ENCODE measurements at places on chromosomes 4 and X.

DNA sequence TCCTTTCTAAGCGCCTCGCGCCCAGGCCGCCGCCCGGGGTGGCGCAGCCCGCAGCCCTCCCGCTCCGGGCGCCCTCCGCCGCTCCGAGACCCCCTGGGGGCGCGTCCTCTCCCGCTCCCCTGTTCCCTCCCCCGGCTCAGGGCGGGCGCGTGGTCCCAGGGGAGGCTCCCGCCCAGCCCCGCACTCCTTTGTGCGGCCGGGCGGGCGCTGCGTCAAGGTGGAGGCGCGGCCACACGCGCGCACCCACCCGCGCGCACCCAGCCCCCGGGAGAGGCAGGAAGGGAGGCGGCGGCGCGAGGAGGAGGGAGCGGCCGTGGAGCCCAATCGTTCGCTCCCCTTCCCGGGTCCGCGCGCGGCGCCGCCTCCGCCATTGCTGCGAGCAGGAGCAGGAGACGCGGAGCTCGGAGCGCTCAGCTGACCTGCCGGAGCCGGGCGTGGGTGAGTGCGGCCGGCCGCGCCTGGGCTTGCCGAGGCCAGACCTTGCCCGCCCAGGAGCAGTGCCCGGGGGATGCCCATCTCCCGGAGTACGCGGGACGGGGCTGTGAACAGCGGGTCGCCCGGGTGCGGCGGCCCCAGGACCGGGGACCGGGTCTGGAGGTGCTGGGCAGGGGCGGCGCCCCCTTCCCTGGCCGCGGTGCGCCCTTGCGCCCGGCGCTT, at the start of gene NSG1:
TSS of gene NSG1 (plus strand) at position 367 of the 657 bp plus-strand sequence. CDS start 528 bp downstream, outside the sequence.
- DNase-seq = no peak

- no peak for DNase-seq
Measured at GRCh38 chrX:72105436-72105835, 26.3 kb downstream of the RTL5 start.

GRCh38 chr4:39706334-39706733, 8.4 kb downstream of the UBE2K start:
- no peak for DNase-seq

DNA sequence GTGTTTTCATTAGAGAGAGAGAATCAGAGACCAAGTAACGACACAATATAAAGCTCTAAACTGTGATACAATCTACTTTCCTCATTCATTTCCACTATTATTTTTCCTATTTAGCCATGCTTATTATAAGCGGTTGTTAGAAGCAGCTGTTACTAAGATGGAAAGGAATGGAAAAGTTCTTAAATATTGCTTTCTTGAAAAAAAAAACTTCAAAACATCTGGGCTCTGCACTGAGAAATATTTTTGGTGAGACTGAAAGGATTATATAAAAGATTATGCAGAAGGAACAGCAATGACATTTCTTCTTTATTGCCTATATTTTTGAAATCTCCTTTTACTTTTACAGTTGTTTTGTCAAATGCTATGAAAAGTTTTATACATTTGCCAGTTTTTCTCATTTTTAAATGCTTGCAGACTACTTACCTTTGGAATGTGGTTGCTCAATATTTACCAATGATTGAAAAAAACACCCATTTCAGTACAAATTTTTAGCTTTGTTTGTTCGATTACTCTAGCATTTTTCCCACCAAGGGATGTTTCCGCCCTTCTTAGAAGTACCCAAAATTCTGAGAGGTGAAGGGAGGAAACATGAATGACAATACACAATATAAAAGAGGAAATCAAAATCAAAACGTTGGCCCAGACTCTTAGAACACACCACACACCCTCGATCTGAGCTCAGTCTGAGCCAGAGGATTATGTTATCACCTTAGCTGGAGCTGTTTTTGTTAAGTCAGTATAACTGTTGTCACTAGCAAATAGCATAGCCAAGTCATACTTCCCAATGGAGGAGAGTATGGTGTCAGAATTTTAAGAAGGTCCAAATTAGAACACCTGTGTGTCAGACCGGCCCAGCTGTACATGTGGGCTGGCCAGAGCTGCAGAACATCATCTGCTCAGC, 18.4 kb downstream of the DKK2 start:
- no peak for DNase-seq

DNA sequence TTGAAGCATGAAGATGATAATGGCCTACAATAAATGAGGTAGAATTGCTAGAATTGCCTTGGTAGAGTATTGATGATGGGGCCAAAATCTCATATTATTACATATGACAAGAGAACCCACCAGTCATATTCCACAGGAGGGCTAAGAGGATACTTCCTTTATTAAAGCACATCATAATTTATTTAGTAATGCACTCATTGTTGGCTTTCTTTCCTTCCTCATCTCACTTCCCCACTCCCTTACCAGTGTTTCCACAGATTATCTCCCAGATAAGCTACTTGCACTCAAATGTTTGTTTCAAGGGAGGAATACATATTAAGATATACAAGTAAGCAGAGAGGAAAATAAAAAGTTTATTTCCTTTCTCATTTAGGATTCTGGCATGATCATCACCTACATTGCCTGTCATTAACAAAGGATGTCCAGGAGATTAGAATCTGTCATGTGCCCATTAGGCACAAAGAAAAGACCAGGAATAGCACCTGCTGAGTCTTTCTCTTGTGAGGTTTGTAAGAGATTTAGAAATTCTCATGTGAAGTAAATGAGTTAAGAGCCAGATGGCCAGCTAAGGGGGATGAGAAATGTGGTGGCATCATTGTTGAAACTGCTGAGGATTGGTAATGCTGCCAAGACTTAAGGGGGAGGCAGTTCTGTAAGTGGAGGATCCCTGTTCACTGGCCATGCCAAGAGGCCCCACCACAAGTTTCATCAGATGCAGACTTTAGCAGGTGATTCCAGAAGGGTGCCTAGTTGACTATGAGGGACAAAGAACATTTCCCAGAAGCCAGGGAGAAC, 52.4 kb upstream of the PRDM8 start:
- no peak for DNase-seq

- DNase-seq = no peak
Measured at GRCh38 chrX:154727871-154728270, 23.0 kb downstream of the GAB3 start.

- DNase-seq = no peak
Measured at GRCh38 chr4:76562161-76562560, 127.1 kb downstream of the SHROOM3 start.

DNA sequence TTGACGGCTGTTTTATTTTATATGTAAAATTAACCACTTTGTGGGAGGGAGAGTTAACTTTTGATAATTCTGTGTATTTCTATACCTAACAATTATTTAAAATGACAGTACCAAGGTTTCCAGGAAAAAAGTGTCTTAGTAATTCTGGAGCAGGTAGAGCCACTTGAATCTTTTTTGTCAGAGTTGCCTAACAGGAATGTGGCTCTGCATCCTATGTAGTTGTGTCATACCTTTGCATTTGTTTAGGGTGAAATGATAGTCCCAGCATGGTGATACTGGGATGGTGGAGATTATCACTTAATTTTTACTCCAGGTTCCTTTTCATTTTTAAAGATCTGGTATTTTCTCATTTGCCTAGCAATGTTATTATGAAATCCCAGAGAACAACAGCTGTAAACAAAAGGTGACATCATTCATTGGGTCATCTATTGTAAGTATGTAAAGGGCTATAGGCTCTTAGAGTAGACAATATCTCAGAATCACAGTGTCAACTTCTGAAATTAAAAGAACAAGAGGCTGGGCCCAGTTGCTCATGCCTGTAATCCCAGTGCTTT, 9.6 kb downstream of the SGMS2 start:
- DNase-seq = no peak

GRCh38 chrX:8091510-8091909, 79.6 kb downstream of the VCX2 start:
- DNase-seq = no peak

- DNase-seq = no peak
Measured at GRCh38 chr4:143763587-143763986, 63.1 kb upstream of the FREM3 start.

- no peak for DNase-seq
Measured at GRCh38 chrX:11757397-11757718, 679 bp upstream of the MSL3 start.

GRCh38 chrX:65933085-65933589, 106.7 kb downstream of the VSIG4 start:
- no peak for DNase-seq

- DNase-seq = no peak
Measured at GRCh38 chr4:3831529-3832150, 65.5 kb downstream of the ADRA2C start.

- no peak for DNase-seq
Measured at GRCh38 chr4:26856906-26857277, 3.7 kb upstream of the STIM2 start.

DNA sequence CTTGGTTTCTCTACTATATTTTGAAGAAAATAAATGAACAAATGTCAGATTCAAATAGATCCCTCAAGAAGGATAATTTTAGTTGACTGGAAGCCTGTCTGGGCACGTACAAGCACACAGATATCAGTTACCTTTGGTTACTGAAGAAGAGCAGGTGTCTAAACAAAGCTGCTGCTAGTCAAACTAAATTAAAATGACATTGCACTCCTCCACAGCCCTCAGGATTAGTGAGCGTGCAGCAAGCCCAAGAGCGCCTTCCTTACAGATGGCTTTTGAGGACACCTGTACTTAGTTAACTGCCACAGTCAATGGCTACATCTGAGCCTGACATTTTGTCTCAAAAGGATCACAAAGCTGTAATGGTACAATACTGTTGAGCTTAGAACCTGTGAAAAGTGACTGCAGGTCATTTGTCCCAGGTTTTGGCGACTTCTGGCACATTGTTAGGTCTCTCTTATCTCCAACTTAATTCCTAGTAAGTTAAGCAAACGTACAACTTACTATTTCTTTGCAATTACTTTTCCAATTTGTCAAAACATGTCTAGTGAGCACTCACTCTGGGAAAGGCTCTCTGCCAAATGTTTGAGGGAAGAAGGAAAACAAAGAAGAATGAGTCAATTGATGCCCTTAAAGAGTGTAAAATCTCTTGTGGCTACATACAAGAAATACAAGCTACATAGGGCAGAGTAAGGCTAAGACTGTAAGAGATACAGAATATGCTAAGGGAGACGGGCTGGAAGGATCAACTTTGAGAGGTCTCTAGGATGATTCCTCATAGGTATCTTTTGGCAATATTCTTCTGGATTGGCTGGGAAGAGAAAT, 25.6 kb upstream of the DAPP1 start:
- no peak for DNase-seq

- no peak for DNase-seq
Measured at GRCh38 chr4:68369142-68369805, 19.4 kb upstream of the YTHDC1 start.

GRCh38 chrX:15758140-15758539, 20.1 kb downstream of the CA5B start:
- DNase-seq = no peak

GRCh38 chrX:38804432-38804681, 3.1 kb downstream of the MID1IP1 start:
- DNase-seq = no peak

DNA sequence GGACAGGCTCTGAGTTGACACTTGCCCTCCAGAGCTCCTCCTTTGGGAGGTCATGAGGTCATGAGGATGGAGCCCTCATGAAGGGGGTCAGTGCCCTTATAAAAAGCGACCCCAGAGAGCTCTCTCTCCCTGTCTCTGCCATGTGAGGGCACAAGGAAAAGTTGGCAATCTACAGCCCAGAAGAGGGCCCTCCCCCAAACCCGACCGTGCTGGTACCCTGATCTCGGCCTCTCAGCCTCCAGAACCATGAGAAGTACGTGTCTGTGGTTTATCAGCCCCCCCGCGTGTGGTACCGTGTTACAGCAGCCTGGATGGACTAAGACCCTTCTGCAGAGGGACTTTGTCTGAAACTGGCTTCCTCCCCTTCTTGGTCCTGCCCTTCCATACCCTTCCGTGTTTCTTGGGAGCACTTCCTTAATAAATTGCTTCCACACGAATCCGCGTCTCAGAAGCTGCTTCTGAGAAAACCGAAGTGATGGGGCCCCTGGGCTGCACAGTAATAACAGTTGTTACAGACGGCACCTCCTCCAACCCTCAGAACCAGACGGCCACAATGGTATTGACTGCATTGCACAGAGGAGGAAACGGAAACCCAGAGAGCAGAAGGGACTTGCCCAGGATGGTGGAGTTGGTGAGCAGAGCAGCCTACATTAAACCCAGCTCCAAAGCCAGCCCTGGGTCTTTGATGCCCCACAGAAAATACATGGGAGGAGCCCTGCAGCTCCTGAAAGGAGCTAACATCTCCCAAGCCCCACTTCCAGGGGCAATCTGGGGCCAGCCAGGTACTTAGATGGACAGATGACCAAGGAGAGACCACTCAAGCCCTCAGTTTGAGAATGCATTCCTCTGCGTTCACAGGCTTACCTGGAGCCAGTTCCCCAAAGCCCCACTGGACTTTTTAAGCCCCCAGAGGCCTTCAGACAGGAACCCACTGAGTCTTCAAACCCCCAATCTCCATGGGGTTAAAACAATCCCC, 242.7 kb downstream of the BCOR start:
- DNase-seq = peak; percentile 46

GRCh38 chrX:129983575-129984110, 1.2 kb downstream of the BCORL1 start:
- no peak for DNase-seq

DNA sequence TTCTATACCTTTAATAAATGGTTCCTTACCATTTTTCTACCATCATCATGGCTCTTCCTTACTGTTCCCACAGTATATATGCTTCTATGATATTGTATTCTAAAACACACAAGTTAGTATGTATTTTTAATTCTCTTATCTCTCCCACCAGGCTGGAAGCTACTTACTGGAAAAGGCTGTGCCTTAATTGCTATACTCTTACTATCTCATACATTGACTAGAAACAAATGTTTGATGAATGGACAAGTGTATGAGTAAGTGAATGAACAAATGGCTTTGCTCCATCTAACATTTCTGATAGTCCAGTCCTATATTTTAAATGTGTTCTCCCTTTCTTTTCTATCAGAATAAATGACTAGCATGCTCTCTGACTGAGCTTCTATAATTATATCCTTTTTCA, 320.8 kb upstream of the RASGEF1B start:
- DNase-seq = no peak

DNA sequence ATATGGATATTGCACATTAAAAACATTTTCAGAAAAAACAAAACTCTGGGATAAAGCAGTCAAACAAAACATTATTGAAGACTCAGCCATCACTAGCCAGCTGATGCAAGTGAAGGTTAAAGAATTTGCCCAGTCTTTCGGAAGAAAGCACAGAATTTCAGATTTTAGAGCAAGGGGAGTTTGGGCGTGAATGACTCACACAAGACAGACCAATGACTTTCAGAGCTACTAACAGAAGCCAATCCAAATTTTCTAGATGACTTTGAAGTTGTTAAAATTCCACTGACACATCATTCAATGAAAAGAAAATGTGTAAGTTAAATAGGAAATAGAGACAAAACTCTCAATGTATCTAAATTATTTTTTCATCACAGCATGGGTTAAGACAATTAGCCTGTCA, 4.0 kb downstream of the MRFAP1L1 start:
- DNase-seq = no peak

DNA sequence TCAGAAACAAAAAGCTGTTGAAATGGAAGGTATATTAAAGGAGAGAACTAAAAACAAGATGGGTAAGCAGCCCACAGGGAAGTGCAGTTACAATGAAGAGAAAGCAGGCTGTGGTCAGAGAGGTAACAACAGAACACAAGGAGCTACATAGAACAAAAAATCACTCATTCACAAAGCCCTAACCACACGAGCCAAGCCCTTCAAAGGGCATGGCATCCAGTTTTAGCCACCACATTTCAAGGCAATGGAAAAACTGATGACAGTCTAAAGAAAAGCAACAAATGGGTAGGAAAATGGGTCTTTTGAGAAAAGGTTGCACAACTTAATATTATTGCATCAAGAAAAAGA, 37.5 kb downstream of the KDR start:
- no peak for DNase-seq
